ENCODE measurements at places on chromosomes 1 and 21. TPM values are rescaled to one million over a fixed set of nuclear protein-coding genes. Genes with fewer than 3 reads are reported as not detected.

DNA sequence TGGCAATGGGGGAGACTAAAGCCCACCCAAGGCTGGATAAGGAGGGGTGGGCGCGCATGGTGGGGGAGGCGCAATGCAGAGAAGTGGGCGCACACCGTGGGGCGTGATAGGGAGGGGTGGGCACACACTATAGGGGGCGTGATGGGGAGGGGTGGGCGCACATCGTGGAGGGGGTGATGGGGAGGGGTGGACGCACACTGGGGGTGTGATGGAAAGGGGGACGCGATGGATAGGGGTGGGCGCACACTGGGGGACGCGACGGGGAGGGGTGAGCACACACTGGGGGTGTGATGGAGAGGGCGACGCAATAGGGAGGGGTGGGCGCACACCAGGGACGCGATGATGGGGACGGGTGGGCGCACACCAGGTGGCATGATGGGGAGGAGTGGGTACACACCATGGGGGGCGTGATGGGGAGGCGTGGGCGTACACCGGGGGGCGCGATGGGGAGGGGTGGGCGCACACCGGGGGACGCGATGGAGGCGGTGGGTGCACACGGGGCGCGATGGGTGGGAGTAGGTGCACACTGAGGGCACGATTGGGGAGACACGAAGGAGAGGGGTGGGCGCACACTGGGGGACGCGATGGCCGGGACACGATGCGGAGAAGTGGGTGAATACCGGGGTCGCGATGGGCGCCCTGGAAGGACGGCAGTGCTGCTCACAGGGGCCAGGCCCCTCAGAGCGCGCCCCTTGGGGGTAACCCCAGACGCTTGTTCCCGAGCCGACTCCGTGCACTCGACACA, 929 bp downstream of the SUMO3 start:
- peak; percentile 58 for DNase-seq
- H3K4me1 ChIP-seq, result peaks cover 24% of the 10 kb centered on the region
- H3K36me3 ChIP-seq, result peaks cover 13% of the 10 kb centered on the region
- no peaks in the 10 kb centered on the region for H3K27me3 ChIP-seq

GRCh38 chr1:114482585-114482984, 28.4 kb downstream of the TRIM33 start:
- no peaks in the 10 kb centered on the region for H3K36me3 ChIP-seq
- no peak overlapping the region for H3K4me3 ChIP-seq
- H3K27ac ChIP-seq, result no peak overlapping the region
- H3K27me3 ChIP-seq, result no peaks in the 10 kb centered on the region

DNA sequence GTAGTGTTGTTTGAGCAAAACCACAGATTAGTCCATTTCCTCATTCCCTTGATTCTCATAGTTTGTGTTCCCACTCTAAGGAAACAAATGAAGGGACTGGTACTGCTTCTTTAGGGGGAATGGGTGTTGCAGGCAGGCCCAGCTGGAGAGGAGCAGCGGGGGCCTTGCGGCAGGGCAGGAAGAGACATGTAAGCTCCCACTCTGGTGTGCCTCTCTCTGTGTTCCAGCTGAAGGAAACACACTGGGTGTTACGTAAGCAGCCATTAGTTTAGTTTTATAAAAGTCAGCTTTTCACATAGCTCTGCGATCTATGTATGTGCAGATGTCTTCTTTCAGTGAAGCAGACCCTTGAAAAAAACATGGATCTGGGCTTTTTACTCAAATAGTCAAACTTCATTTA, 99.5 kb downstream of the CACHD1 start:
- H3K27ac ChIP-seq, result no peak overlapping the region
- no peak for DNase-seq
- no peaks in the 10 kb centered on the region for H3K4me1 ChIP-seq
- no peaks in the 10 kb centered on the region for H3K36me3 ChIP-seq
- no peak overlapping the region for H3K4me3 ChIP-seq

GRCh38 chr1:245264226-245264625, 109.4 kb downstream of the KIF26B start:
- DNase-seq, result no peak
- no peaks in the 10 kb centered on the region for H3K36me3 ChIP-seq
- H3K4me1 ChIP-seq, result no peaks in the 10 kb centered on the region
- H3K4me3 ChIP-seq, result no peak overlapping the region
- H3K27ac ChIP-seq, result no peak overlapping the region

DNA sequence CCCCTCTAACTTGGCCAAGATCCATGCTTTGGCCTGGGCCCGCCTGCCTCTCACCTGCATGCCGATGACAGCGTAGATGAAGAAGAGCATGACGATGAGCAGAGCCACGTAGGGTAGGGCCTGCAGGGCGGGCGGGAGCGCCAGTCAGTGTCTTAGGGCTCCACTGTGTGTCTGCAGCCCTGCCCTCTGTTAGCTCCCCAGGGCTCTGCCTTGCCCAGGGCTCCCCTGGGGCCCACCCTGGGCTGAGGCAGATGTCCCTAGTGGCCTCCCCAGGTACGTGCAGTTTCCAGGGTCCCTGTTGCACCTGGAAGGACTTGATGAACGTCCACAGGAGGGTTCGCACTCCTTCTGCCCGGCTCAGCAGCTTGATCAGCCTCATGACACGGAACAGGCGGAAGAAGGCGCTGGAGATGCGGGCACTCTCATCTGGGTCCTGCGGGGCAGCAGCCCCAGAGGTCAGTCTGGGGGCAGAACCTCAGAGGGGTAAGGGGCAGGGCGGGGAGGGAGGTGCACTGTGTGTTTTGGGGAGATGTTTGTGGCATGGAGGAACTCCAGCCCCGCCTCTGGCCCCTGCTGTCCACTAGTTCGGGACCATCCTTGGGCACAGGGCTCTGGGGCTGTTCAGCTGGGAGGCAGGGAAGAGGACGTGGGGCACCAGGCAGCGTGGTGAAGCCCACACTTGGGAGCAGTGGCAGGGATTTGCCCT, 29.8 kb upstream of the KIF21B start:
- DNase-seq, result peak; percentile 57
- H3K27me3 ChIP-seq, result peaks cover 42% of the 10 kb centered on the region
- H3K4me1 ChIP-seq, result peaks cover 7% of the 10 kb centered on the region
- no peaks in the 10 kb centered on the region for H3K36me3 ChIP-seq
- H3K27ac ChIP-seq, result no peak overlapping the region
- H3K4me3 ChIP-seq, result no peak overlapping the region

GRCh38 chr1:182459949-182460348, 10.0 kb downstream of the RGSL1 start:
- DNase-seq, result no peak
- H3K27me3 ChIP-seq, result no peaks in the 10 kb centered on the region
- no peak overlapping the region for H3K4me3 ChIP-seq
- no peak overlapping the region for H3K27ac ChIP-seq

GRCh38 chr1:63873751-63874150, 99.9 kb downstream of the ROR1 start:
- H3K27ac ChIP-seq, result peak overlapping the region; percentile 80
- peak; percentile 82 for DNase-seq
- peak overlapping the region; percentile 2 for H3K4me3 ChIP-seq
- H3K4me1 ChIP-seq, result peaks cover 65% of the 10 kb centered on the region

GRCh38 chr1:118842452-118843201, 145.5 kb downstream of the TBX15 start:
- no peaks in the 10 kb centered on the region for H3K36me3 ChIP-seq
- H3K27ac ChIP-seq, result no peak overlapping the region
- H3K27me3 ChIP-seq, result no peaks in the 10 kb centered on the region
- H3K4me3 ChIP-seq, result no peak overlapping the region
- H3K4me1 ChIP-seq, result no peaks in the 10 kb centered on the region
- DNase-seq, result no peak

GRCh38 chr1:163440090-163440489, 118.3 kb downstream of the NUF2 start:
- H3K36me3 ChIP-seq, result no peaks in the 10 kb centered on the region
- no peaks in the 10 kb centered on the region for H3K4me1 ChIP-seq
- DNase-seq, result no peak
- no peak overlapping the region for H3K27ac ChIP-seq
- no peaks in the 10 kb centered on the region for H3K27me3 ChIP-seq
- H3K4me3 ChIP-seq, result no peak overlapping the region

DNA sequence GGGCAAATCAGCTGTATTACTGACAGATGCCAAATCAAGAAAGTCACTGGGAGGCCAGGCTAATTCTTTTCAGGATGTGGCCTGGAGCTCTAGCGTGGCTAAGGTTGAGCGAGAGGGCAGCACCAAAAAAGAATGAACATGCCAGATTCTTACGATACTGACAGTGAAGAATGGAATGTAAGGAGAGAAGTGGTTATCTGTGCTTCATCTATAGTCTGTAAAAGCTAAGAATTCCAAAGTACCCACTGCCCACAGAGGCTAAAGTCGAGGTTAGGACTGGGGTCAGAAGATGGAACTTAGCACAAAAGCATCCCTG, 32.7 kb downstream of the TFAP2E start:
- DNase-seq, result peak; percentile 92
- H3K27ac ChIP-seq, result peak overlapping the region; percentile 73
- H3K36me3 ChIP-seq, result peaks cover 59% of the 10 kb centered on the region
- no peaks in the 10 kb centered on the region for H3K27me3 ChIP-seq
- H3K4me3 ChIP-seq, result peak overlapping the region; percentile 4

DNA sequence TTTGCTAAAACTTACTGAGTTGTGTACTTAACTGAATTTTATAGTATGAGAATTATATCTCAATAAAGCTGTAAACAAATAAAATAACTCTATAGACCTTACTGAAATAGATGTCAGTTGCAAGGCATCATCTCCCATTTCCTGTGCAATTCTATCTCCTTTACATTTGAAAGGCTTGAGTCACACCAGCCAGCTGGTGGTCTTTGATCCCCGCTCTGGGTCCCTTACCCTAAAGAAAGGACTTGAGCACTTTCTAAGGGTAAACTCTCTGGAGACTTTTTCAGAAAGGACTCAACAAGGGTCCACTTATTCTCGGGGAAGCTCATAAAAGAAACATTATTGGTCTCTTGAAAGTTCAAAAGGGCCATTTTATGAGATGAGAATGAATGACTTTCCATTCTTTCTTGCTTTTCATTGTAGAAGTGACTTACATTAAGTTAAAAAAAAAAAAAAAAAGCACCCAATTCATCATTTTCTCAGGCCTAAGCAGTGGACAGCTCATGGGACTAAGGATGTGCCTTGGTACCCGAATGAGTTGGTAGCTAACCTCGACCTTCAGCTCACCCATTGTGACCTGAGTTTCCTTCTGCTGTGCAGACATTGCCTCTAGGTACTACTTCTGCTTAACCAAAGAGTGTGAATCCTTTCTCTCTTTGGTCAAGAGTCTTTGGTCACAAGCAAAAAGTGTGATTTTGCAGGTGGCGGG, 147.0 kb upstream of the COA6 start:
- DNase-seq, result no peak
- H3K27me3 ChIP-seq, result no peaks in the 10 kb centered on the region
- no peaks in the 10 kb centered on the region for H3K4me1 ChIP-seq
- no peak overlapping the region for H3K27ac ChIP-seq

DNA sequence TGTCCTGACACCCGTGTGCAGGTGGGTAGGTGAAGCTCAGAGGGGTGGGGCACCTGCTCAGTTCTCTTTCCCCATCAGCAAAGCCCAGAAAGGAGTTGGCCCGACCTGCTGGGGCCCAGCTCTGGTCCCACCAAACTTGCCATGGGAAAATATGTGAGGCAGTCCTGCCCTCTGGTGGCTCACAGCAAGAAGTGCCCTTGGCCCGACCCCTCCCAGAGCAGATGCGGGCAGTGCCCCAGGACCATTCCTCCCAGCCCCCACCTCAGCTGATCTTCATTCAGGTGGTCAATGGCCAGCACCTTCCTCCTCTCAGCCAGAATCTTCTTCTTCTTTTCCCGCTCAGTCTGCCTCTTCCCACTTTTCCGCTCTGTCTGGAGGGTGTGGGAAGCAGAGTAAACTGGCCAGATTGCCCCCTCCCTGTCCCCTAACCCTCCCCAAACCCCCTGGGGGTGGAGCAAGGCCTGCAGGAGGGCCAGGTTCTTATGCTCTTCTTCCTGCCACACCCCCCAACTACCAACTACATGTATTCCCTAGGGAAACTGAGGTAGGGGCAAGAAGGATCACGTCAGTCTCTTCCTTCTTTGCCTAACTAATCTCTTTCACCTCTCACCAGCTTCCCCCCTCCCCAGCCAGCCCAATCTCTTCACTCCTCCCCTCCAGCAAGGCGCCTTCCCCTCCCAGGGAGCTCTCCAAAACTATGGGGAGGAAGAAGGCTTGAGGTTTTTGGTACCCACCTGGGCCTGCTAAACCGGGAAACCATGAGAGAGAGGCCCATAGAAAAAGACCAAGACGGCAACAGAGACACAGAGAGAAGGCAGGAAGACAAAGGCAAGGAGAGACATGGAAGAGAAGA, 15.6 kb downstream of the TNNT2 start:
- no peak overlapping the region for H3K4me3 ChIP-seq
- H3K27me3 ChIP-seq, result peaks cover 25% of the 10 kb centered on the region
- no peak overlapping the region for H3K27ac ChIP-seq
- H3K4me1 ChIP-seq, result no peaks in the 10 kb centered on the region

DNA sequence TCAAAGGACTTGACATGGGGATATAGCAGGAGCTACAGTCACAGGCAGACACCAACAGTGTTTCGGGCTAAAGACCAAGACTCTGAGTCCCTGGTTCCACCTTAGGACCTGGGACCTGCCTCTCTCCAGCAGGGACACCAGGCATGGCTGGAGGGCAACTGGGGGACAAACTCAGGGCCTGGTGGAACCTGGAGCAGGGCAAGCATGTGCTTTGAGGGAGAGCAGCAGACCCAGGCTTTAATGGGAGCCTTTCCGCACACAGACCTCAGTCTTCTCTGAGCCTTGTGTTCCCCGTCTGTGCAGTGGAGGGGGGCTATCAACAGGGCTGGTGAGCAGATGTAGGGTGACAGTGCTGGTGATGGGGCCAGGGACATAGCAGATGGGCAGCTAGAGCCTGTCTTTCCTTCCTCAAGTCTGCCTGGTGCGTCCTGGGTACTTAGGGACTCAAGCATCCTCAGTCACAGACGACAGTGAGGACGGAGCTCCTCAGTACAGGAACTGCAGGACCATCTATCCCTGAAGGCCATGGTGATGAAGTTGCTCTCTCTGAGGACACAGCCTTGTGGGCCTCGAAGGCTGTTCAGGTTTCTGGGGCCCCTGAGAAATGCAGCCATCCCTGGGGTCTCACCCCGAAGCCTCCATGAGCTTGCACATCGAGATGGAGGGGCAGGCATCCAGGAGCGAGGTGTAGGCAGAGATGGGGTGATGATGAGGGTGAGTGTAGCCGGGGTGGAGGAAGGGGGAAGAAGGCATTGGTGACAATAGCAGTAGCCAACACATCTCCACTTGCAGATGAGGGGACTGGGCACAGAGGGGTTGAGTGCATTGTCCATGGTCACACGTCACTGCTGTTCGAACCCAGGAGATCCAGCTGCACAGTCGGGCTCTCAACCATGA, 593.4 kb downstream of the PTPRU start:
- H3K27ac ChIP-seq, result no peak overlapping the region
- DNase-seq, result no peak
- H3K36me3 ChIP-seq, result no peaks in the 10 kb centered on the region
- H3K27me3 ChIP-seq, result no peaks in the 10 kb centered on the region
- H3K4me1 ChIP-seq, result no peaks in the 10 kb centered on the region

- H3K4me3 ChIP-seq, result no peak overlapping the region
- H3K27ac ChIP-seq, result no peak overlapping the region
- peak; percentile 79 for DNase-seq
These were observed 533.1 kb downstream of the KIF26B start for GRCh38 chr1:245687636-245688535.

The ACBD6 gene
- 55.1 TPM for total RNA-seq

The OR6N1 gene
- not detected for total RNA-seq

The CYP4B1 gene
- not detected for total RNA-seq

The KAZN gene
- 9.0 TPM for total RNA-seq

The RPTN gene
- 0.36 TPM for total RNA-seq

The INKA2 gene
- 3.6 TPM for total RNA-seq

The OR6N2 gene
- total RNA-seq, result not detected

The NID1 gene
- total RNA-seq, result 40.2 TPM

The AUNIP gene
- 0.88 TPM for total RNA-seq

Measured in osteoblast (primary cell).